A549 treated with GW870086 at 1 μM for 4 hours (cell line): ENCODE measurements at places on chromosomes 7 and 10. TPM values are rescaled to one million over a fixed set of nuclear protein-coding genes. Genes with fewer than 3 reads are reported as not detected.

Gene TEX47
- total RNA-seq = not detected in 5 replicates

Gene ABI1
- 45.6 to 57.2 TPM (median 53.0 TPM) in 5 replicates for total RNA-seq

Gene SEMA3D
- 0.03 to 0.09 TPM (median 0.08 TPM) in 4 of 5 replicates, not detected in the other for total RNA-seq

Gene LIPM
- not detected in 5 replicates for total RNA-seq

Gene CAMK2B
- 0.09 to 0.34 TPM (median 0.14 TPM) in 5 replicates for total RNA-seq

Gene STMP1
- 28.5 to 37.3 TPM (median 31.1 TPM) in 5 replicates for total RNA-seq

Gene CFAP70
- total RNA-seq = 0.10 to 0.21 TPM (median 0.14 TPM) in 5 replicates

Gene IFIT1
- total RNA-seq = 4.2 to 5.7 TPM (median 4.6 TPM) in 5 replicates

Gene CYP3A7
- total RNA-seq = not detected in 5 replicates

Gene FFAR4
- total RNA-seq = 0.11 to 0.30 TPM (median 0.16 TPM) in 5 replicates

Gene CYP26C1
- total RNA-seq = not detected in 5 replicates

Gene XRCC2
- total RNA-seq = 3.3 to 5.5 TPM (median 4.7 TPM) in 5 replicates

Gene CPN1
- total RNA-seq = 0.08 to 0.42 TPM (median 0.20 TPM) in 5 replicates

Gene CDK14
- total RNA-seq = 0.09 to 0.23 TPM (median 0.19 TPM) in 5 replicates

Gene NUTM2E
- total RNA-seq = 0.23 to 0.87 TPM (median 0.43 TPM) in 5 replicates

Gene GIMAP1
- total RNA-seq = not detected in 5 replicates
